Stimulated activated CD4-positive, alpha-beta T cell treated with anti-CD3 and anti-CD28 coated beads, Interleukin-15, amount 100 ng/mL, for 1 hour (primary cell): ENCODE measurements at places on chromosomes 11 and 22.

DNA sequence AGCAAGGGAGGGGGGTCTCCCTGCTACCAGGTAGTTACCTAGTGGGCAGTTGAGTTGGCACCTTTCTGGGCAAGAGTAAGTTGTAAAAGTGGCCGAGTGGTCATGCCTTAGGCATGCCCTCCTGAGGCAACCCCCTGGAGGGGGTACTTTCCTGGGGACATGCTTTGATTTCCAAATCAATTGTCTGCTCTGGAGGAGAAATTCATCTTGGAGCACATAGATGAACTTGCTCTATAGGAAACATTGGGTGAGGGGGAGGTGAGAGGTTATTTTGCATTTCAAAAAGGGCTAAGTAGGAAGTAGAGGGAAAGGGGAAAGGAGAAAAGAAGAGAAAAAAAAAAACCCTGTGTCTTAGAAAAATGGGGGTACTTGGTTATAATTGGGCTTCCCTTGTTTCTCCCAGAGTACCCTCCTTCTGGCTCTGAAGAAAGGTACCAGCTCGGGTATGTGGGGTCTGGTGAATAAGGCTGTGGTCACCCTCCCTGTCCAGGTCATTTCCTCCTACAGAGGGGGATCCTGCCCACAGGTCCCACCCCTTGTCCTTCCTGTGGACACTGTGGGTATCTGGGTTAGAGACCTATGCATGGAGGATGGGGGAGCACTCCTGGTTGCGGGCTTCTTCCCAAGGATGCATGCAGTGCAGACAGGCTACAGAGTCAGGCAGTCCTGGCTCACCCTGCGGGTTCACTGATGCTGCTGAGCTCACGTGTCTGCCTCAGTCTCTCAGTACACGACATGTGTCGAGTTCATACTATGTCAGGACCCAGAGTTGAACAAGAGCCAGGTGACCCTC lies 193.5 kb downstream of the MYO18B start:
- no peak for DNase-seq

DNA sequence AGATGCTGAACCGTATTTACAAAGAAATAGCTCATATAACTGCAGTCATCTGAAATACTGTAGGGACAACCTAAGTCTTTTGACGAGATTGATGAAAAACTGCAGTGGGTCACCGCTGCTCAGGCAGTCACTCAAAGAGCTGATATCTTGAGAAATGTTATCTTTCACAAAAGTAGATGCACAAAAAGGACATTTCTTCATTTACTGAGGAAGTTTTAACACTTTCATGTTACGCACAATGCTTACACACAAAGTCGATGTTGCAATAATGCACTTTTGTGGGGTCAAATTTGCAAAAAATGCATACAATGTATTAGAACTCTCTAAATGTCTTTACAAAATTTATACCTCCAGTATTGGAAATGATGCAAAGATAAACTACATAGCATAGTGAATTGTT lies 16.2 kb upstream of the OR10V1 start:
- no peak for DNase-seq

- DNase-seq, result no peak
Measured at GRCh38 chr11:65861165-65861505, 902 bp downstream of the MUS81 start.

DNA sequence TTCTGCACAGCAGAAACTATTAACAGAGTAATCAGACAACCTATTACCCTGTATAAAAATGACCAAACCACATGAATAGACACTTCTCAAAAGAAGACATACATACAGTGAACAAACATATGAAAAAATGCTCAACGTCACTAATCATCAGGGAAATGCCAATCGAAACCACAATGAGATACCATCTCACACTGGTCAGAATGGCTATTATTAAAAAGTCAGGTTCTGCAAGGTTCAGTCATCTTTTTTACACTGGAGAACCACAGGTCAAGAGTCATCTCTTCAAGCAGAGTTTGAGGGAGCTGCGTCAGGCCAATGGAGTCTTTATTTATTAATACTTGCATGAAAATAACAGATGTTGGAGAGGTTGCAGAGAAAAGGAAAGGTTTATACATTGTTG lies 40.4 kb downstream of the RCN1 start:
- no peak for DNase-seq

GRCh38 chr22:43066844-43067385 lies 22.3 kb downstream of the TTLL1 start:
- DNase-seq, result no peak

DNA sequence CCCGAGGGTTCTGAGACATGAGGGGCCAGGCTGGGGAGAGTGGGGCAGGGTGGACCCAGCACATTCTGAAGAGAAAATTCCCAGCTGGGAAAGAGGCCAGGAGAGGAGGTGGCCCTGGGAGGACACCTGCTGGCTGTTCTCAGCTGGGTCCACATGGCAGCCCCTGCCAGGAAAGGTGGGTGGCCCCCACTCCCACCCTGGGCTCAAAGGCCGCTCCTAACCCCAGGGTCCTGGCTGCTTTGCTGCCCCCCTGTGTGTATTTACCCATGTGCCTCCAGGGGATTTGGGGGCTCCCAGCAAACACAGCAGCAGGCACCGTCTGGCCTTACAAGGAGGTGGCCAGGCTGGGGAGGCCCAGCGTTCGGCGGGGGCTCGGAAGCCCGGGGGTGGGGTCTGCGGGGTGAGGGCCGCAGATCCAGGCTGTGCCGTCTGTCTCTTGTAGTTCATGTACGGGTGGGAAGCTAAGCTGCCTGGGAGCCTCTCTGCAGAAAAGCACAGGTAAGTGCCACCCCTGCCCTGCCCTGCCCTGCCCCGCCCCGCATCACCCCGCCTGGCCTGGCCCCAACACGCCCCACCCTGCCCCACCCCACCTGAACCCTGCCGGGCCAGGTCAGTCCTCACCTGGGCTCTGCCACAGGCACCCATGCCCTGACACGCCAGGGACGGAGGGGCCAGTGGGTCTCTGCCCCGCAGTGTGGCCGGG lies 10.6 kb downstream of the MUC5B start:
- no peak for DNase-seq

DNA sequence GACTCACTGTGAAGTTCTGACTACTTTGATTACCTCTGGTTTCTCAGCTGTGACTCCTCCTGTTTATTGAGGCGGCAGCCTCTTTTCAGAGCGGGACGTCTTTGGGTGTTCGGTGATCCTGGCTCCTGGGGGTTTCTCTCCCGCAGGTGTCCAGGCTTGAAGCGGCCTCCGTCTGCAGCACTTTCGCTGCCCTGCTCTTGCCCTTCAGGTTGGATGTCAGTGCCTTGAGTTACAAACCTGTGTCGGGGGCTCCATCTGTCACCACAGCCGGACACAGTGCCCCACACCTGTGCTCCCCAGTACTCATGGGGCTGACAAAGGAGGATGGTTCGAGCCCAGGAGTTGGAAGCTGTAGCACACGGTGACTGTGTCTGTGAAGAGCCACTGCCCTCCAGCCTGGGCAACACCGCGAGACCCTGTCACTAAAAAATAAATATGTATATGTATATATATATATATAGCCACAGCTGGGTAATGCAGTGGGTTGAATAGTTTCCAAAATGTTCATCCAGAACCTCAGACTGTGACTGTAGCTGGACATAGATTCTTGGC lies 104.1 kb downstream of the BRD1 start:
- DNase-seq, result no peak

GRCh38 chr11:118531597-118532084 lies 649 bp downstream of the TMEM25 start:
- DNase-seq, result no peak

GRCh38 chr11:1566381-1567051 lies 5.6 kb downstream of the DUSP8 start:
- no peak for DNase-seq

DNA sequence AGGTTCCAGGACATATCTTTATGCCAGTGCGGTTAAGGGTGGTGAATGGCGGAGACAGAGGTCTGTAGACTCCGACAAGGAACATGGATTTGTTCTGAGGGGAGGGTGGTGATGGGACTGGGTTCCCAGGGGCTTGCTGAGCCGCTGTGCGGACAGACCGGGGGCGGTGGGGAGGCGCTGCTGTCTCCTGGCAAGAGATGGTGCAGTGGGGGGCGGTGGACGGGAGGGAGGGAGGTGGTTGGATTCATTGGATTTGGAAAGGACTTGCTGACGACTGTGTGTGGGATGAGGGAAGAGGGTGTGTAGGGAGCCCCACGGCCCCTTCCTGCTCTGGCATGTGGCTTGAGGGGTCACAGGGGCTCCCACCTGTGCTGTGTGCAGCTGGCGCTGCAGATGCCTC lies 43.2 kb downstream of the FLRT1 start:
- no peak for DNase-seq

DNA sequence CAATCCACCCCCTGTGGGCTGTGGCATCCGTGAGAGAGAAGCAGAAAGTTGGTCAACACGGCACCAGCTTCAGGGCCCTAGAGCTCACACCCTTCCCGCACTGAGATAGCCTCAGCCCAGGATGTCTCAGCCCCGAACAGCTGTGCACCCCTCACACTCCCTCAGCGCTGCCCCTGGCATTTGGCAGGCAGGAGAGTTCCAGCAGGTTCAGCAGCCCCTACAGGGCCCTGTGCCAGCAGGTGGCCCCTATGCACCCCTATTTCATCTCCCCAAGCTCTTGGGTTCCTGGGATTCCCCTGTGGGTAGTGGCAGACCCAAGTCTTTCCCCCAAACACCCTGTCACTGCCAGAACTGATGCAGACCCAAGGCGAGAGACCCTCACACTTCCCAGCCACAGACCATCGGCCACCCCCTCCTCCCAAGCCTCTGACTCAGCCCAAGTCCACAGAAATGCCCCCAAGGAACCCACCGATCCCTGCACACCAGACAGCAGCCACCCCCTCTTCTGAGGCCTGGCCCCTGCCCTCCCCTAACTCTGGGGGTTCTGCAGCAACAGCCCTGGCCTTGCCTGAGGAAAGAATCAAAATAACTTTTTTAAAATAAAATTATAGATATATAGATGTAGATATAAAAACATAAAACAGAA lies 183.6 kb downstream of the IGLL1 start:
- no peak for DNase-seq

- no peak for DNase-seq
Measured at GRCh38 chr11:74256378-74257133, 54.9 kb downstream of the P4HA3 start.

DNA sequence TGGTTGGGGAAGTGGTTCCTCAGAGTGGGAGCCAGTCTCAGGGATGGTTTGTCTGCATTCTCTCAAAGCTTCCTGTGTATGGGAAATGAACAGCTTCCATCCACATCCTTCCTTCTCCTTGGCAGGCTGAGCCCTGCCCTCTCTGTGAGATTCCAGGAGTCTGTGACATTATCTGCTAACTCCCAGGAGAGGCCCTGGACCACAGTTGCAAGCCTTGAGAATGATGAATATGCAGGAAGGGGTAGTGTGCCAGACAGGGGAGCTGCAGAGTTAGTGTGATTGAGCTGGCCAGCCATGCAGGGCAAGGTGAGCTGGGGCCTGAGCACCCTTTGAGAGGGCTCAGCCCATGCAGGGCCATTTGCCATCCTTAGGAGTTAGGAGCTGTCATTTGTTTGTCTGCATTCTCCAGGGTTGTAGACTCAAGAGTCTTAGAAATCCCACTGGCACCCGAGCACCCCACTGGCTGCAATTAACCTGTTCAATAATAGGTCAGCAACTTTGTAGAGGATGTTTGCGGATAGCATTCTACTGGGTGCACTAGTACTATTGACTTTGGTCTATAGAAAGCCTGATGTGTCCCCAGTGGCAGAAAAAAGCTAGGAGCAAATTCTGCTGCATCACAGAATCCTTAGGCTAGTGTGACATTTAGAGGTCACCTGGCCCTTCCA lies 299.0 kb upstream of the CADM1 start:
- no peak for DNase-seq

DNA sequence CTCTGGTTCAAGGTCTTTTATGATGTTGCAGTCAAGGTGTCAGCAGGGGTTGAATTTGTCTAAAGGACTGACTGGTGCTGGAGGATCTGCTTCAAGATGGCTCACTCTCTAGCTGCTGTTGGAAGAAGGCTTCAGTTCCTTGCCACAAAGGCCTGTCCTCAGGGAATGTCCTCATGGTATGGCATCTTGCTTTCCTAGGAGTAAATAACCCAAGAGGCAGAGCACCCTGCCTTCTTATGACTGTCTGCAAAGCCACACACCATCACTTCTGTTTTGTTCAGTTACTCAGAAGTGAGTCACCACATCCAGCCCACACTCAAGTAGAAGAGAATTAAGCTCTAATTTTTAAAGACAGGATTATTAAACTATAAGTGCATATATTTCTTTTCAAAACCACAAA lies 45.2 kb downstream of the PLAAT5 start:
- no peak for DNase-seq

GRCh38 chr11:104199053-104199452 lies 35.1 kb upstream of the PDGFD start:
- DNase-seq, result no peak

GRCh38 chr11:102111011-102111786 lies 952 bp downstream of the YAP1 start:
- DNase-seq, result no peak

DNA sequence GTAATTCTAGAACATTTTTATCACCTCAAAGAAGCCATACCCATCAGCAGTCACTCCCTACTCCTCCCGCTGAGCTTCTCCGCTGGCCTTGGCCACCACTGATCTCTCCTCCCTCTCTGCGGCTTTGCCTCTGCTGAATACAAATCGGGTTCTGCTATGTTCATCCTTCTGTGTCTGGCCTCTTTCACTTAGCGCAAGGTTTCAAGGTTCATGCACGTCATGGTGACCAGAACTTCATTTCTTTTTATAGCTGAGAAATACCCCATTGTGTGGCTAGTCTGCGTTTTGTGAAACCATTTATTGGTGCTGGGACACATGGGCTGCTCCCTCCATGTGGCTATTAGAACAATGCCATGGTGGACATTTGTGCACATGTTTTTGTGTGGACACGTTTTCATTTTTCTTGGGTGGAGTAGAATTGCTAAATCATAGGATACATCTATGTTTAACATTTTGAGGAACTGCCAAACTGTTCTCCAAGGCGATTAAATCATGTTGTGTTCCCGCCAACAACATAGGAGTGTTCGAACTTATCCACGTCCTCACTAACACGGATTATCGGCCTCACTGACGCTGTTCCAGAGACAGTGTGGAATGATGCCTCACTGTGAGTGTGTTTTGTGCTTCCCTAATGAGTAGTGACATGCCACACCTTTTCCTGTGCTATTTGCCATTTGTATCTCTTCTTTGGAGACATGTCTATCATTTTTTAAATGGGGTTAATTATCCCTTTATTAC lies 24.2 kb upstream of the KRTAP5-6 start:
- no peak for DNase-seq

- no peak for DNase-seq
Measured at GRCh38 chr11:133808393-133809140, 36.7 kb downstream of the SPATA19 start.

GRCh38 chr11:23988381-23989006 lies 508.4 kb upstream of the LUZP2 start:
- no peak for DNase-seq

GRCh38 chr11:132466983-132467382 lies 1065.3 kb downstream of the OPCML start:
- no peak for DNase-seq

DNA sequence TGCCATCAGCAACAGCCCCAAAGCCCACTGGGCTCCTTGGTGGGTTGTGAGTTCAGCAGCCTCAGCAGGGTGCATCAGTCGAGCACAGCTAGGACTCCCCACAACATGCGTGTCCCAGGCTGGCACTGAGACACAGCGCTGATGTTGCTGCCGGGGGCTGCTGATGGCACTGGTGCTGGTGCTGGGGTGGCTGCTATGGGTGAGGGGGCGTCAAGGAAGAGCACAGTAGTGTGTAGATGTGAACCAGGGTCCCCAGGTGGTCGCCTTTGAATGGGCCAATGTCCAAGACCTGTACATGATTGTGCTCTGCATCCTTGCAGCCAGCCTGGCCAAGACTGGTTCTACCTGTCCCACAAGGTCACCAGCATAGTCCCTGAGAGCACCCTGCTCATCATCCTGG lies 121.3 kb upstream of the SERPIND1 start:
- DNase-seq, result no peak
